ENCODE measurements at places on chromosomes 1 and 21. TPM values are rescaled to one million over a fixed set of nuclear protein-coding genes. Genes with fewer than 3 reads are reported as not detected.

The AKR7A2 gene
- total RNA-seq, result 45.2 TPM

The PBXIP1 gene
- 49.4 TPM for total RNA-seq

The FABP3 gene
- total RNA-seq, result 0.84 TPM

The GUCA2B gene
- total RNA-seq, result not detected

The MTARC2 gene
- 12.0 TPM for total RNA-seq

The CNR2 gene
- not detected for total RNA-seq

The ARPC5 gene
- 190 TPM for total RNA-seq

The IFNAR1 gene
- total RNA-seq, result 47.8 TPM

The CFAP45 gene
- 2.1 TPM for total RNA-seq

The TSSK3 gene
- total RNA-seq, result 1.1 TPM

The TMEM52 gene
- 1.6 TPM for total RNA-seq

The C1orf226 gene
- 4.2 TPM for total RNA-seq

The LRRC3 gene
- total RNA-seq, result 4.2 TPM

The CFHR1 gene
- total RNA-seq, result not detected

The DHRS3 gene
- total RNA-seq, result 75.2 TPM

The DPYD gene
- total RNA-seq, result 17.9 TPM

The NCSTN gene
- 92.5 TPM for total RNA-seq

The PGLYRP3 gene
- total RNA-seq, result not detected

The CAP1 gene
- total RNA-seq, result 415 TPM

The PLPPR4 gene
- not detected for total RNA-seq

The NR0B2 gene
- total RNA-seq, result not detected

The KCNK2 gene
- total RNA-seq, result 0.18 TPM

The PTPN7 gene
- 1.9 TPM for total RNA-seq

The PGD gene
- 307 TPM for total RNA-seq

The NPPB gene
- total RNA-seq, result not detected

The MANEAL gene
- 0.66 TPM for total RNA-seq

The PLEKHA6 gene
- 11.5 TPM for total RNA-seq

The CLIC6 gene
- not detected for total RNA-seq

The SPRR2A gene
- total RNA-seq, result not detected

The PLA2G2C gene
- not detected for total RNA-seq

The OR6K3 gene
- total RNA-seq, result not detected

The LRRC39 gene
- 0.40 TPM for total RNA-seq

The ETNK2 gene
- 15.5 TPM for total RNA-seq

The GBP6 gene
- not detected for total RNA-seq

The IL20 gene
- total RNA-seq, result not detected

The SUSD4 gene
- total RNA-seq, result not detected

The CCDC27 gene
- total RNA-seq, result not detected

The VANGL2 gene
- not detected for total RNA-seq

The LHX8 gene
- total RNA-seq, result not detected

The TMEM240 gene
- total RNA-seq, result 7.0 TPM

The ATAD3C gene
- total RNA-seq, result not detected

The C1orf116 gene
- total RNA-seq, result 0.07 TPM

The MX2 gene
- total RNA-seq, result not detected
